Aorta (tissue), 5 donors: ENCODE measurements at places on chromosomes 12 and 14.

DNA sequence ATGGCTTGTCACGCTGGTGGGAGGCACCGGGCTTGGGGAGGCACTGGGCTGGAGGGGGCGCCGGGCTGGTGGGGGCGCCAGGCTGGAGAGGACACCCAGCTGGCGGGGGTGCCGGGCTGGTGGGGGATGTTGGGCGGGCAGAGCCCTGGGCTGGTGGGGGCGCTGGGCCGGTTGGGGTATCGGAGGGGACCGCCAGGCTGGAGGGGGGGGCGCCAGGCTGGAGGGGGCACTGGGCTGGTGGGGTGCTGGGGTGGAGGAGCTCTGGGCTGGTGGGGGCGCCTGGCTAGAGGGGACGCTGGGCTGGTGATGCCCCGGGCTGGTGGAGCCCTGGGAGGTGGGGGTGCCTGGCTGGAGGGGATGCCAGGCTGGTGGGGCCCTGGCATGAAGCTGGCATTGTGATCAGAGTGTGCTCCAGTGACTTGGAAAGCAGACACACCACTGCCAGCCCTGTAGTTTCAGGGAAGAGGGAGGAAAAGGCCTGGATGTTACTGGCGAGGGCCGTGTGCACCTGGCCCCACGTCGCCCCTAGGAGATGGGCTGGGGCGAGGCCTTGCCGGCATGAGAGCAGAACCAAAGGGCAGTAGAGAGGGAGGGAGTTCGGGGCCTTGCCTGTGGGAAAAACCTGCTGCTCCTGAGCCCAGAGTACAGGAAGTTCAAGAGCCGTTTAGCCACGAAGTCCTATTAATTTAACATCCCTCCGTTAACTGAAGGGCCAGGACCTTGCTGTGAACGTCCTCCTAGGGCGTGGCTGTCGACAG lies 13.1 kb downstream of the TEDC1 start:
- peak; percentile 76 for DNase-seq
- no peaks in the 10 kb centered on the region for H3K4me1 ChIP-seq
- no peaks in the 10 kb centered on the region for H3K36me3 ChIP-seq
- H3K27ac ChIP-seq = no peak overlapping the region
- no peaks in the 10 kb centered on the region for H3K27me3 ChIP-seq

GRCh38 chr12:53048780-53049401 lies 974 bp upstream of the TNS2 start:
- no peaks in the 10 kb centered on the region for H3K4me1 ChIP-seq
- peak overlapping the region; percentile 58 for H3K4me3 ChIP-seq
- DNase-seq = peak; percentile 74
- peak overlapping the region; percentile 94 for H3K27ac ChIP-seq
- H3K36me3 ChIP-seq = no peaks in the 10 kb centered on the region

DNA sequence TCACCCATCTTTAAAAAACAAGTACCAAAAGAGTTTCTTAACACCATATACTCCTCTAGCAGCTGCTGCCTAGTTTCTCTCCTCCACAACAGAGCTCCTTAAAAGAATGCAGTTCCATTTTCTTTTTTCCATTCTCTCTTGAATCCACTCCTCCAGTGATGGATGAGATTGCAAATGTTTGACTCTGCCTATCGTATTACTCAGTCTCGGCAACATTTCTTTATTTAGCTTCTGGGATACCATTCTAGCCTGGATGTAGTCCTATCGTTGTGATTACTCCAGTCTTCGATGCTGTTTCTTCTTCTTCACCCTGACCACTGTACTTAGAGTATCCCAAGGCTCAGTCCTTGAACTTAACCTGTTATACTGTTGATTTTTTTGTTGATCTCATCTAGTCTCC lies 30.8 kb downstream of the CAND1 start:
- no peaks in the 10 kb centered on the region for H3K27me3 ChIP-seq

DNA sequence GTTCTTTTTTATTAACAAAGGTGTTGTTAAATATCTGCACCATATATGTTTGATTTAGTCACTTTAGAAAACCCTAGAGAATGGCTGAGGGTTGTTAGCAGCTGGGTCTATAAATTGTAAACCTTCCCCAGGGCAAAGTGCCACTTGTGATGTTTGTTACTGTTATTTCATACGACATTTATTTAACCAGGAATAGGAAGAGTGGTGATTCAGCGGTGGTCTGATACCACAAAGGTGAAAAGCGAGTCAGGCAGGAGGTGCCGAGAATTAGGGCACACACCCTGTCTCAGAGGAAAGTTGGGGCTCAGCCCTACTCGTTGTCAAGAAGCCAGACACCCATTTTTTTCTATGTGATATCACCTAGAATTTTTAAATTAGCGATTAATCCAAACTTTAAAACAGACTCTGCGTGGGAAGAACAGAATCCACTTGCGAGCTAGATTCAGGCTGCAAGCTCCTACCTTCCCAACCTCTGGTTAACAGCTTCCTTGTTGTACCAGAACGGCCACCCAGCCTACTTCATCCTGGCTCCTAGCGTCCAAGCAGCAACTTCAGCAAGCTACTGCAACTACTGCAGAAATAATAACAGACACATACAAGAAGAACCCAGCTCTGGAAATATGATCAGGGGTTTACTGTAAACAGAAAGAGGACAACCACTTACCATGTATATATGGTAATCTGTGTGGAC lies 126.7 kb downstream of the TMEM132D start:
- H3K4me3 ChIP-seq = no peak overlapping the region
- no peaks in the 10 kb centered on the region for H3K27me3 ChIP-seq
- H3K36me3 ChIP-seq = no peaks in the 10 kb centered on the region
- no peaks in the 10 kb centered on the region for H3K4me1 ChIP-seq
- DNase-seq = no peak

DNA sequence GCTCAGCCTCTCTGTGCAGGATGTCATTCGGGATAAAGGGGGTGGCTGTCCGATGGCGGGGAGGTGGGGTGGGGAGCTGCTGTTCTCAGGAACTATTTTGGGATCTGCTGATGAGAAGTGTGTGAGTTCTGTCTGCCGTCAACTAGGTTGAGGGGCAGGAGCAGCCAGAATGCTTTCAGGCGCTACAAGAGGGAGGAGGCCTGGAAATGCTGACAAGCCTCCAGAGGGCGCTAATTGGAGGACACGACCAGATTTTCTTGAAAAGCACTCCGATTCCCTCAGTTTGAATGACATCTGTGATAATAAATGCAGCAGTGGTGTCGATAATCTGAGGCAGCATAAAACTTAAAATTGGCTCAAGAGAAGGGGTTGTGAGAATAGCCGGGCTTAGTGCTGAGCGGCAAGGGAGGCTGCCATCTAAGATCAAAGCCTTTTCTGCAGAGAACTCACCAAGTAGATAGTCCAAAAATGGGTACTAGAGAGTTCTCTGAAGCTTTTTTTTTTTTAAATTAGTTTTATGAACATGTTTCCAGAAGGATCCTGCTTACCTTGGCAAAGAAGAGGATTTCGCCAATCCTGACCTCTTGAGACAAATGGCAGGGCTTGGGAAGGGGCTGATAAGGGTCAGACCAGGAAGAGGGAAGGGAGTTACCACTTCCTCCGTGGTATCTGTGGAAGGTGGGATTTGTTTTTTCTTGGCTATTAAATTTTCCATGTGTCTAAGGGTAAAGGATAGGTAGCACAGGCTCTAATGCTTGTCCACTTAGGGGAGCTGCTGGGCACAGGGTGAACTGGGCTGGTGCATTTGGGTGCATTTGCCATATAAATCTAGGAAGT lies 94.4 kb downstream of the CRACR2A start:
- no peak overlapping the region for H3K4me3 ChIP-seq
- no peaks in the 10 kb centered on the region for H3K4me1 ChIP-seq
- no peak for DNase-seq
- H3K27ac ChIP-seq = no peak overlapping the region

DNA sequence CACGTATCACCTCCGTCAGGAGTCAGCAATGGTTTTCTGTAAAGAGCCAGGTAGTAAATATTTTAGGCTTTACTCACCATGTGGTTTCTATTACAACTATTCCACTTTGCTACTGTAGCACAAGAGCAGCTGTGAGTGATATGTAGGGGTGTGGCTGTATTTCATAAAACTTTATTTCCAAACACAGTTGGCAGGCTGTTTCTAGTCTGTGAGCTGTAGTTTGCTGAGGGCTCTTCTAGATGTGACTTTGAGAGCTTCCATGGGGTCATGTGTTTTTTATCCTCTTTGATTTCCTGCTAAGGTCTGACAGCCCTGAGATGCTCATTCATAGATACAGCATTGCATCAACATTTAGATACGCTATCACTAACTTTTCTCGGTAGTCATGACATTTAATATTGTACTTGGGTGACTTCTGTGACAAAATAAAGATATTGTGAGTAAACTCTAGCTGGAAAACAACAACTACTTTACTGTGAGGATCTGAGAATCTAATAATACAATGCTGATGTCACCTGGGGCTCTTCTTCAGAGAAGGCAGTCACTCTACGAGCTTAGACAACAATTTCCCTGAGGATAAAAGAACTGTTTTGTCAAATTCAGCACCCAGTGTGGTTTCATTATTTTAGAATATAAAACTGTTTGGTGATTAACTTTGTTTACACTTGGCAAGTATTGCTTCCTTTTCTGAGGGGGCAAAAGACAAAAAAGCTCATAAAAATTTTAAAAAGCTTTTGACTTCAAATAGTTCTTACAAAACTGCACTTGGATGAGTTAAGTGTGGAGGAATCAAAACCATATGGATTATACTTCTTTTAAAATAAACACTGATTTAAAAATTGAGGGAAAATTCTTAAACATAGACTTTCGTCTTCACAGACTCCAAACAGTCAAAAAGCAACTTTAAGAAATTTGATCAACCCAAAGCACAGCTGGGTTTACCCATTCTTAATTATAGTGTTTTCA lies 231.2 kb upstream of the DCN start:
- no peak overlapping the region for H3K4me3 ChIP-seq
- H3K27me3 ChIP-seq = no peaks in the 10 kb centered on the region
- H3K4me1 ChIP-seq = no peaks in the 10 kb centered on the region
- no peak overlapping the region for H3K27ac ChIP-seq
- no peaks in the 10 kb centered on the region for H3K36me3 ChIP-seq
- no peak for DNase-seq

- H3K4me1 ChIP-seq = no peaks in the 10 kb centered on the region
- no peaks in the 10 kb centered on the region for H3K36me3 ChIP-seq
- H3K27me3 ChIP-seq = no peaks in the 10 kb centered on the region
- no peak within 1 kb of the TSS for H3K27ac ChIP-seq
Measured at GRCh38 chr14:61812347-61813095, 50.3 kb downstream of the SNAPC1 start.

- no peaks in the 10 kb centered on the region for H3K4me1 ChIP-seq
- no peaks in the 10 kb centered on the region for H3K36me3 ChIP-seq
- no peaks in the 10 kb centered on the region for H3K27me3 ChIP-seq
- H3K4me3 ChIP-seq = no peak overlapping the region
- no peak for DNase-seq
- no peak overlapping the region for H3K27ac ChIP-seq
Measured at GRCh38 chr14:44490966-44491365, 16.1 kb downstream of the FSCB start.

DNA sequence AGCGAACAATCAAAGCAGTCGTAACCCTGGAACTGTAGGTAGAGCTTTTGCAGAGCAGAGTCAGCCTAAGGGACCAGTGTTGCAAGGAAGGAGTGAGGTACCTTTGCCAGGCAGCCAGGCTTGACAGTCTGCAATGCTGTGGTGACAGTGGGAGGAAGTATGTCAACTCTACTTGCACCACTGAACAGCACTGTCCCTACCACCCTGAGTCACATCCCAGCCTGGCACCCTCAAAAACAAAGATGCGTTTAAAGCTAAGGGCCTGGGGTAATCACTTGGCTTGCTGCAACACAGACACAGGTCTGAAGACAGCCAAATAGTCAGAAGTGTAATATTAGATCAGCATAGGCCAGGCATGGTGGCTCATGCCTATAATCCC lies 141.9 kb downstream of the DPF3 start:
- H3K4me3 ChIP-seq = no peak overlapping the region
- no peaks in the 10 kb centered on the region for H3K36me3 ChIP-seq
- no peaks in the 10 kb centered on the region for H3K4me1 ChIP-seq
- DNase-seq = no peak

DNA sequence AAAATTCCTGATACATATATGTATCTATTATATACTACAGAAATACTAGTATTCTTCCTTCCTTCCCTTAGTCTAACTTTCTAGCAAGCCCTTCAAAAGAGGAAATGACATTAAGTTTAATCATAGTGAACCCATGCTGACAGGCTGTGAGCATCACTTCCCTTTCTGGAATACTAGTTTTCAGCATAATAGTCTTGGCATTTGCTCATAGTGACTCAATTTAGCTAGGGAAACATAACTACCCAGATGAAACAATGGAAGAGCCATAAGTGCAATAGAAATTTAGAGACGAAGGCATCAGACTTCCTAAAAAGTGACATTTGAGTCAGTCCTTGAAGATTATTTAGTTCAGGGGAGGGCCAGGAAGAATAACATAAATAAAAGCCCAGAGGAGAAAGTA lies 184.5 kb upstream of the CRY1 start:
- no peaks in the 10 kb centered on the region for H3K27me3 ChIP-seq
- H3K4me3 ChIP-seq = no peak overlapping the region
- H3K27ac ChIP-seq = no peak overlapping the region

GRCh38 chr12:27185234-27186021 lies 58.7 kb upstream of the STK38L start:
- DNase-seq = no peak
- no peaks in the 10 kb centered on the region for H3K27me3 ChIP-seq
- H3K27ac ChIP-seq = peak overlapping the region; percentile 95
- H3K4me1 ChIP-seq = peaks cover 11% of the 10 kb centered on the region
- no peaks in the 10 kb centered on the region for H3K36me3 ChIP-seq

GRCh38 chr12:22709292-22709691 lies 84.3 kb downstream of the ETNK1 start:
- H3K27ac ChIP-seq = no peak overlapping the region
- DNase-seq = no peak
- no peaks in the 10 kb centered on the region for H3K27me3 ChIP-seq

DNA sequence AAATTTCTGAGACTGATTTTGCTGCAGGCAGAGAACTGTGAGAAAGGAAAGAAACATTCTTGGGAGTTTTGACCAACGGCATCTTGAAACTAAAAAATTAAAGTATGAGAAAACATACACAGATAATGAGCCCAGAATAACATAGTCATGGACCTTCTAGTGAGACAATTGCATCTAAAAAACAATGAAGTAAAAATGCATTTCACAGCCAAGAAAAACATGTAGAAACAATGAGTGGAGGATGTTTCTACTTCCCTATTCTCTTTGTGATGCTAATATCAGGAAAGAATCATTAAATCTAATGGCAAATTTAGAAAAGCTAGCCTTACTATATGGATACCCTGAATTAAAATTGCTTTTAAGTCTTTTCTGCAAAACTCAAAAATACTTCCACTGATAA lies 12.2 kb upstream of the PLEKHG7 start:
- no peaks in the 10 kb centered on the region for H3K36me3 ChIP-seq
- H3K27me3 ChIP-seq = no peaks in the 10 kb centered on the region
- DNase-seq = no peak
- no peak overlapping the region for H3K27ac ChIP-seq
